Fibroblast of skin of left biceps (primary cell): ENCODE measurements at places on chromosomes 6 and 20.
A peak's percentile ranks its signal among the peaks of the same experiment; 100 is the strongest.

- DNase-seq = no peak
Measured at GRCh38 chr6:46926481-46926880, 4.7 kb upstream of the ADGRF5 start.

- DNase-seq = no peak
Measured at GRCh38 chr6:106080763-106081095, 5.4 kb upstream of the PRDM1 start.

- DNase-seq = no peak
Measured at GRCh38 chr6:166440106-166440505, 57.4 kb upstream of the MPC1 start.

- no peak for DNase-seq
Measured at GRCh38 chr20:48990467-48990866, 55.6 kb upstream of the CSE1L start.

GRCh38 chr6:132598473-132598872 is 8.9 kb upstream of the TAAR5 start:
- no peak for DNase-seq

GRCh38 chr6:36826520-36827227 is 12.6 kb downstream of the CPNE5 start:
- DNase-seq = no peak

GRCh38 chr6:162019349-162019748 is 708.2 kb downstream of the PRKN start:
- DNase-seq = no peak

GRCh38 chr6:6694825-6695624 is 106.5 kb downstream of the LY86 start:
- no peak for DNase-seq

DNA sequence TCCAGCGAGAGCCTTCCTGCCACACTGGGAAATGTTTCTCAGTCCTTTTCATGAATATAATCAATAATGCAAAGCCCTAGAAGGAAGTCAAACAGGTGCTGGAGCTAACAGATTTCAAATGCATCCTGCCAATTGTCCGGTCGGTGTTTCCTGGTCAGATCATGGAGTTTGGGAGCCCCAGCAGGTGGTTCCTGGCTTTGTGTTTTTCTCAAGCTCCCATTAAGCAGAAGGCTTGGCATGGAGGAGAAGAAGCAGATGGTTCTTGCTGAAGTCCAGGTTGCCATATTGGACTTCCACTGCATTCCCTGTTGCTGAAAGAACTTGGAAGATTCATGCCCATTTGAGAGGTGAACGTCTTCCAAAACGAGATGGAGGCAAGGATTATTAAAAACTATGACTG is 68.6 kb downstream of the GFOD1 start:
- no peak for DNase-seq

- DNase-seq = no peak
Measured at GRCh38 chr6:16486661-16487060, 248.3 kb downstream of the GMPR start.

- DNase-seq = no peak
Measured at GRCh38 chr20:36346256-36346655, 40.1 kb downstream of the DLGAP4 start.

GRCh38 chr6:89948876-89949275 is 54.6 kb downstream of the GJA10 start:
- no peak for DNase-seq

DNA sequence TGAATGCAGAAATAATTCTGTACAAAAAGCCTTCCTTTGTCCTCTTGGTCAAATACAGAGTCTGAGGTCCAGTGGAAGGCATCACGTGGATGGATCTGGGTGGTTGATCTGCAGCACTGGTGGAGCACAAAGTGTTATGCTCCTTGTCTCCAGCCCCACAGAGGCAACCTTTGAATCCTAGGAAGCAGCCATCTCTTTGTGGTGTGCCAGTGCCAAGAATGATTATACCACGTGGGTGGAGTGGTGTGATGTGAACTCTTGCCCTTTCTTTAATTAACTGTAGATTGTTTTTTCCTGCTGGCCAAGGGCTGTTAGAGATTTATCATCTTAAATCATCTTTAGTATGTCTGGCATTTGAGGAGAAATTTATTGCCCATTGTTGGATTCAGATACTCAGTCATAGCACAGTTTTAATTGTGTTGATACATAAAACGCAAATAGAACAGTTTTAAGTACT is 31.1 kb downstream of the NCOA7 start:
- DNase-seq = no peak

GRCh38 chr6:89792881-89793280 is 26.7 kb downstream of the MDN1 start:
- no peak for DNase-seq

DNA sequence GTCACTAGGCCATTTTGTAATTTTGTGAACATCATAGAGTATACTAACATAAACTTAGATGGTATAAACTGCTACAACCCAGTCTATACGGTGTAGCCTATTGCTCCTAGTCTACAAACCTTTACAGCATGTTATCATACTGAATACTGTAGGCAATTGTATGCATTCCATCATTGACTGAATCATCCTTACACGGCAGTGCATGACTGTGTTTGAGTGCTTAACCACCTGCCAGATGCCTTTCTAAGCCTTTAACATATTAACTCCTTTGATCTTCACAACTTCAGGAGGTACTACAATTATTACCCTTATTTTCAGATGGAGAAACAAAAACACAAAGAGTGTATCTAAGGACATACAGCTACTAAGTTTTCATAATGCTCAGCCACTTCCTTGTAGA is 14.0 kb downstream of the DPPA5 start:
- DNase-seq = no peak

GRCh38 chr6:33691456-33692077 is 19.9 kb downstream of the UQCC2 start:
- no peak for DNase-seq

GRCh38 chr6:155224618-155225017 is 39.2 kb upstream of the CLDN20 start:
- DNase-seq = no peak

- no peak for DNase-seq
Measured at GRCh38 chr20:11676630-11677287, 240.9 kb upstream of the BTBD3 start.

DNA sequence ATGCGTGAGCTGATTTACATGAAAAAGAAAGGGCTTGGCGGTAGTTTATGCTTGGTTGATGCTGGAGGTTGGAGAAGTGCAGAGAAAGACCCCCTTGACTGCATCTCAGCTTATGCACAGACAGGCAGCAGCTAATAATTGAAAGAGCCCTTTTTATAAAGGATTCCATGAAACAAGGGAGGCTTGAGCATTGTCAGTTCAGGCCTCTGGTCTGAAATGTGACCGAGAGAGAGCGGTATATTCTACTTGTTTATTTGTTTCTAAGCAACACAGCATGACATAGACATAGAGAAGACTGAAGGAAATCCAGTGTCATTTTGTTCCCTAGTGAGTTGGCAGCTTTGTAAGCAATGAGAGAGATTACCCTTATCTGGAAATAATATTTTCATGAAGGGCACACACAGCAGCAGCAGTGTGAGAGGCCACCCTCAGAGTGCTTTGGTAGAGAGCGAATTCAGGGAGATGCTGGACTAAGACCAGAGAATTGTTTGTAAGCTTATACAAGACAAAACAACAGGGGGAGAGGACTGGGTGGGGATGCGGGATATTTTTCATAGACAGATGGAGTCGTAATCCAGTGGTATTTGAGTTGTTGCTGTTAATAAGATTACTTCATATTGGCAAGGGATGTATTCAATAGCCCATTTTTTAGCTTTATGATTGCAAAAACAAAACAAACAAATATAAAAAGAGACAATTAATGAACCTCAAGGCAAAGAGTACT is 34.6 kb upstream of the LAMA2 start:
- DNase-seq = no peak

DNA sequence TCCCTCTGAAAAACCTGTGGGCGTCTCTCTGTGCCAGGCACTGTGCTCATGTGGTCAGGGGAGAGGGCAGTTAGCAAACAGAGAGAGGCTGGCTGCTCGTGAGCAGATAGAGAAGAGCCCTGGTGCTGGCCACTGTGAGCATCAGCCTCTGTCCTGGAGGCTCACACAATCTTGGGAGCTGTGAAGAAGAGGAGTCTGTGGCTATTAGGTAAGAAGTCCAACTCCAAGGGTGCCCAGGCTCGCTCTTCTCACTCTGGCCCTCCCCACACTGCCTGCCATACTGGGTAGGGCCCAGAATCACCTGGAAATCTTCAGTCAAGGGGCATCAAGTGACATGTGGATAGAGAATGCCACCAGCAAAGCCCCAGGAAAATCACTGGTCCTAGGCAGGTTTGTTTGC is 14.1 kb downstream of the SCML4 start:
- no peak for DNase-seq

DNA sequence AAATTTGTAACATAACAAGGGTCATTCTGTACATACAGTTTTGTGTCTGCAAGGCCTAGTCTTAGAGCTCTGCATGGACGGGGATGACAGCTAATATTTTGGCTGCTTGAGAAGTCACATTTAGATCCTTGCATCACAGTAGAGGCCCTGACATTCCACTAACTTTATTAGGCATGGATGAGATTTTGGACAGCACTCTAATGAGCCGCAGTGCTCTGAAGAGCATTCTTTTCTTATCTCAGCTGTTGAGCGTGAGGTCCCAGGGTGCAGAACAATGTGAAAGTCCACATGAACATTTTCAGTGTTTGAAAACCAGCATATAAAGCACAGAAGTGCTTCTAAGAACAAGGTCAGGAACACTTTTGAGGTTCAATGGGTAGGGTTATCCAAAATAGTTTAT is 58.9 kb downstream of the IPCEF1 start:
- no peak for DNase-seq

DNA sequence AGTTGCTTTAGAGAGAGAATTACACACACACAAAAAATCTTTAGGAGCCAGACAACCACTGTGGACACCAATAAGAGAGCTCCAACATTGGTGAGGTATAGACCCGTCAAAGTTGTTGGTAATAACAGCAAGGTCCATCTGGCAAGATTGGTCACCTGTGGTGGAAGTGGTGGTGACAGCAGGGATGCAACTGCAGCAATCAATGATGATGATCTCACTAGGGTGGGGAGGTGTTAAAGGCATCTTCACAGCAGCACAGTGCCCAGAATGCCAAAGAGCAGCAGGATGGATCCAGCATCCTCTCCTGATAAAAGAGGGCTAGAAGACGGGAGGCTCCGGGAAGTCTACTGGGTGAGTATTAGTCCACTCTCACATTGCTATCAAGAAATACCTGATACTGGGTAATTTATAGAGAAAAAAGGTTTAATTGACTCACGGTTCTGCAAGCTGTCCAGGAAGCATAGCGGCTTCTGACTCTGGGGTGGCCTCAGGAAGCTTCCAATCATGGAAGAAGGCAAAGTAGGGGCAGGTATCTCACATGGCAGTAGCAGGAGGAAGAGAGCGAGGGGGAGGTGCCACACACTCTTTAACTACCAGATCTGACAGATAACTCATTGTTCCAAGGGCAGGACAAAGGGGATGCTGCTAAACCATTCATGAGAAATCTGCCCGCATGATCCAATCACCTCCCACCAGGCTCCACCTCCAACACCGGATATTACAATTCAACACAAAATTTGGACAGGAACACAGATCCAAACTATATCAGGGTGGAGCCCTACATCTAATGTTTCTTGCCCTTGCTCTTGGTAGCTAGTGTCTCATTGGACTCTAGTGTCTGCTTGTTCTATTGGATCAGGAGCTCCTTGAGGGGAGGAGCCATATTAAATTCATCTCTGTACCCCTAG is 48.9 kb downstream of the KLHL31 start:
- DNase-seq = no peak

- DNase-seq = no peak
Measured at GRCh38 chr6:167510648-167511047, 185.8 kb downstream of the TTLL2 start.

DNA sequence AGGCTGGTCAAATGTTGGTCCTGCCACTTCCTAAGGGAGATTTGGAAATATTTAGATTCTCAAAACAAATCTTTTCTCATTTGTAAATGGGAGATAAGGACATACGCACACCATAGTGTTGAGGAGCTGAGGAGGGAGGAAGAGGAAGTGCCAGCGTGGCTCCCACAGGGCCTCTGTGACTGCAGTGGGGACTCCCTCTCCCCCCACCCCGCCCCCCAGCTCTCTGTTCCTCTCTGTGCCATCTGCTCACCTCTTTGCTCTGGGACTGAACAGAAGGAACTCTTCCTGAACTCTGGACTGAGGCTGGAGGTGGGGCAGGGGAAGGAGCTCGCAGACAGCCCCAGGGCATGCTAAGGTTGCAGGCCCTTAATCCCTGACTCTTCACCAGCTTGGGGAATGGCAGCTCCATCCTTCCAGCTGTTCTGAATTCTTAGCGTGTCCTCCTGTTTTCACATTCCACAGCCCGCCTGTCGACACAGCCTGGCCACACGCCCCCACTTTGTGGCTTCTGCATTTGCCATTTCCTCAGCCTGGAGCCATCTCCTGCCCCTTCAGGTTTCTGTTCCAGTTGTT is 11.4 kb downstream of the DDX27 start:
- DNase-seq = no peak

DNA sequence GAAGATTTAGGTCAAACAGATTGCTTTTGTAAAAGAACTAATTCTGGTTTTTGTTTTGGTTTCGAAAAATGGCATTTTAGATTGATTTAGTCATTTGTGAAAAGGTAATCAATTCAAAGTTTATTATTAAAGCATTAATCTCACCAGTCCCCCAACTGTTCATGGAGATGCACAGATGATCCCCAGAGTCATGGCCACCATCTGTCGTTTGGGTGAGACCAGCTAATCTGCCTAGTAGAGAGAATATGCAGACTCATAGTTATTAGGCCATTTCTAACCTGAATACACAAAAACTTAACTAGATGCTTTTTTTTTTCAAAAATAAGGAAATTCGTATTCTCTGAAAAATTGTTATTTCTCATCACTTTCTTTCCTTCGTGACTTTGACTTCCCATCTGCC is 58.1 kb downstream of the C6orf58 start:
- DNase-seq = no peak

DNA sequence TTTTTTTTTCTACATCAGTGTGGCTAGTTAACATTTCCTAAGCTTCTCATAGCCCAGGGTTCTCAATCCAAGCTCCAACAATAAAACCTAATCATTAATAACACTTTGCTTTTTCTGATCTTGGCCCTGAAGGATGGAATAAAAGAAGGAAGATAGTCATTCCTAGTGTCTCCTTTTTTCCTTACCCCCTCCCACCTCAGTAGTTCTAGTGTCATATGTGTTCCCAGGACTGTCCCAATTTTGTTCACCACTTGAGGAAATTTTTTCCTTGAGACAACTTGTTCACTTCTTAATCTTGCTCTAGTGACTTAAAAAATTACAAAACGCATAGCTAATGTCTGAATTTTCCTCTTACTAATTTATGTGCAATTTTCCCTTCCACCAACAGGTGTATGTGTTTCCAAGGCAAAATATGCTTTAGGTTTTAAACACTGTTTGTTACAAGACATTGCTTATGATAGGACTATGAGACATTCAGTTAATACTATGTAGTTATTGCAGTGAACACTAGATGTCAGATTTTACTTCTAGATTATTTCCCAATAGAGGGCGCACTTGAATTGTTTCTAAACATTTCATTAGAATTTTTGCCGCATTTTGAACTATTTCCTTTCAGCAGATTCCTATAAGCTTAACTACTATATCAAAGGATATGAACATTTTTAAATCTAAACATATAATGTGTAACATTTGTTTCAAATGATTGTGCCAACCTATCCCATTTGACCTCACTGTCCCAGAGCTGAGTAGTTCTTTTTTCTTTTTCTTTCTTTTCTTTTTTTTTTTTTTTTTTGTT is 18.5 kb upstream of the C6orf141 start:
- DNase-seq = peak; percentile 29

GRCh38 chr6:154258064-154258757 is 98.4 kb downstream of the IPCEF1 start:
- no peak for DNase-seq

GRCh38 chr6:72977114-72977513 is 248.2 kb downstream of the KHDC1L start:
- DNase-seq = no peak
